NCI-H1436 treated with DMSO at 0.1 percent for 48 hours (cell line): ENCODE measurements at places on chromosomes 1 and 21.

DNA sequence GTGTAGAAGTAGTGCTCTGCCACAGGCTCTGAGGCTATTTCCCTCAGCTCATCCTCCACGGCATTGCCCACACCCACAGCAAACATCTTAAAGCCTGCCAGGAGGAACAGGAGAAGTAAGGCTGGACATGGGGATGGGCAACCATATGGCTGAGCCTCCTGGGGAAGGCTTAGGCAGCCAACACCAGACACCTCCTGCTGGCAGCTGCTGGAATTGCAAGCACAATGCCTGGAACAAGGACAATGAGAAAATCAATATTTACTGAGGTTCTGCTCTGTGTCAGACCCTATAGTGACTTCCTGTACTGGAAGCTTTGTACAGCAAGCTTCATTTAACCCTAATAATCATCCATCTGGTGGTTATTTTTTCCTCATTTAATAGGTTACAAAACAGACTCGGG, 8.2 kb downstream of the MATN1 start:
- no peak for DNase-seq

- no peak for DNase-seq
These were observed 797 bp downstream of the CC2D1B start for GRCh38 chr1:52365071-52365745.

DNA sequence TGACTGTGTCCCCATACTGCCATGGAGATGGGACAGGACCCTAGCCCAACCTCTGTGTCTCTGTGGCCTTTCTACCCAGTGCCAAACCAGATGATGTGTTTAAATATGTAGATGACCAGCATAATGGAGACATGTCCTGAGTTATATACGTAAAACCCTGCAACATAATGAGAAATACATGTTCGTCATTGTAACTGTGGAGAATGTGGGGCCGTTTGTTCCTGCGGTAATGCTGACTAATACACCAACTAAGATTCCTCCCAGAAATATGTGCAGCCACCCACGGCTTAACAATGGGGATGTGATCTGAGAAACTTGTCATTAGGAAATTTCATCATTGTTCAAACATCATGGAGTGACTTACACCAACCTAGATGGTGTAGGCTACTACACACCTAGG, 71.7 kb upstream of the SIM2 start:
- no peak for DNase-seq

GRCh38 chr1:89287181-89288050, 14.8 kb upstream of the GBP5 start:
- DNase-seq, result no peak

GRCh38 chr1:109255678-109256077, 6.3 kb downstream of the CELSR2 start:
- DNase-seq, result no peak

DNA sequence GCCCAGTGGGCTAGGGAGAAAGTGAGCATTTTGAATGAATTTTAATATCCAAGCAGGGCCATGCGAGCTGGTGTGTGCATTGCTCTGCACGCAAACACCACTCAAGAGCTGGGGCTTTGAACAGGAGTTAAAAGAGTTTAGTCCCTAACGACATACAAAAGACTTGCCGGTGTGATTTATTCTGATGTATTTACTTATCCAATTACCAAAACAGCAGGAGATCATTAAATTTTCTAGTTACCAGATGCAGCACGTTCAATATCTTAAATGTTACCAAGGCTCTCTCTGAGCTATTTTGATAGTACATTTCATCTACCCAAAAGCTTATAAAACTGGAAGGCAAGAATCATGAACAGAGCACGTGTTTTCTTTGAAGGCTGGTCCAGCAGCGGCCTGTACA, 30.0 kb upstream of the DMRTA2 start:
- DNase-seq, result peak; percentile 1

GRCh38 chr1:228081578-228082213, 812 bp upstream of the ARF1 start:
- DNase-seq, result no peak

DNA sequence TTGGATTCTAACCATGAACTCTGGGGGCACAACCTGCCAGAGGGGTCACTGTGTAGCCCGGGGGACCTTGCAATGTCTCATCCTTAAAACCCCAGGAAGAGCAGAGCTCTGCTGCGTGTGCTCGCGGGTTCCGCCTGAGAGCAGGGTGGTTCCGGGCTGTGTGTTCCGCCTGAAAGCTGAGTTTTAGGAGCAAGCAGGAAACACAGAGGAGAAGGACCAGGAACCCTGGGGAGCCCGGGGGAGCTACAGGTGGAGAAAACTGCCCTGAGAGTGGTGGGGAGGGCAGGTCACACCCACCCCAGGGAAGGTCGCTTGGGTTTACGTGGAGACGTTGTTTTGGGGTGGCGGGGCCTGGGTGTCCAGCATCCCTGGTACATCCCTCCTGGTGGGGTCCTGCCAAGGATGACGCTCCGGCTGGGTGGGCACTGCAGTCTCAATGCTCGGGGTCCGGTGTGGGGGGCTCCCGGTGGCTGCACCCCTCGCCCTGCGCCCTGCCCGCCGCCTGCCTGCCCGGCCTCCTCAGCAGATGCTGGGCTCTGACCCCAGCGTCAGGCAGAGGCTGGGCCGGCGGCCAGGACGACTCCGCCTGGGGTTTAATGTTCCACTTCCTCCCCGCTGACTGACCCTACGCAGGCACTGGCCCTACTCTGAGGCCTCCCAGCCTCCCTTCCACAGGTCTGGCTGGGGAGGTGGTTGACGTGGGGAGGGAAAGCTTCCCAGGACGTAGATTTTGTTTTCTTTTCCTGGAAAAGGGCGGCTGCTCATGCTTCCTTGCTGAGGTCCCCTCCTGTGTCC, 17.3 kb upstream of the C1orf159 start:
- DNase-seq, result no peak

DNA sequence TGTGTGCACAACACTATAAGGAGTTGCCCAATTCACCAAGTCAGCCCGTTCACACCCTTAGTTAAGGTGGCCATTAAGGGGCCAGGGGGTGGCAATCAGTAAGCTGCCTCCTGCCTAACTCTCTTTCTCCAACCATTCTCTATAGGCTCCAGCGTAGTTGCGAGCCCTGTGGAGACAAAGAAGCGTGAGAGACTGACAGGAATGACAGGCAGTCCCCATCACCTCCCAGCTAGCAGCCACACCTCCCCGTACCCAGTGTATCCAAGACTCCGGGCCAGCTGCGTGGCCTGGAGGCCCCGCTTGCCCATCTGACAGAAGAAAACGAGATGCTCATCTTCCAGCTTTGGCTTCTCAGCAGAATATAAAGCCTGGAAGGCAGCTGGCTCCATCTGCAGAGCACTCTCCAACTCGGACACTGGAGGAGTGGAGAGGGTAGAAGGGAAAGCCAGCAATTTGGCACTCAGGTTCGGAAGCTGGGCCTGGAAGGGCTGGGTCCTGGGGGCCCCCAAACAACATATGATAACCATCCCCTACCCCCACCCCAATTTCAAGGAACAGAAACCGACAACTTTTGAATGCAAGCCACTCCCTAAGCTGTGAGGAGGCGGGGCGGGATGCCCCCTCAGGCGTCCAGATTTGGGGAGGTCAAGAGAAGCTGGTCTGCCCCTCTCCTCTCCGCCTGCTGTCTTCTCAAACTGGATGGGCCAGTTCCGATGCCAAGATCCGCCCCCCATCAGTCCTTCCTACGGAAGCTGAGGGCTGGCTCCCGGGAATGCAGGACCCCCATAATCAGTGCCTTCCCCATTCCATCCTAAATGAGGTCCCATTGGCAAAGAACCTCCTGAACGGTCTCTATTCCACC, 872 bp downstream of the TSTD1 start:
- DNase-seq, result no peak

DNA sequence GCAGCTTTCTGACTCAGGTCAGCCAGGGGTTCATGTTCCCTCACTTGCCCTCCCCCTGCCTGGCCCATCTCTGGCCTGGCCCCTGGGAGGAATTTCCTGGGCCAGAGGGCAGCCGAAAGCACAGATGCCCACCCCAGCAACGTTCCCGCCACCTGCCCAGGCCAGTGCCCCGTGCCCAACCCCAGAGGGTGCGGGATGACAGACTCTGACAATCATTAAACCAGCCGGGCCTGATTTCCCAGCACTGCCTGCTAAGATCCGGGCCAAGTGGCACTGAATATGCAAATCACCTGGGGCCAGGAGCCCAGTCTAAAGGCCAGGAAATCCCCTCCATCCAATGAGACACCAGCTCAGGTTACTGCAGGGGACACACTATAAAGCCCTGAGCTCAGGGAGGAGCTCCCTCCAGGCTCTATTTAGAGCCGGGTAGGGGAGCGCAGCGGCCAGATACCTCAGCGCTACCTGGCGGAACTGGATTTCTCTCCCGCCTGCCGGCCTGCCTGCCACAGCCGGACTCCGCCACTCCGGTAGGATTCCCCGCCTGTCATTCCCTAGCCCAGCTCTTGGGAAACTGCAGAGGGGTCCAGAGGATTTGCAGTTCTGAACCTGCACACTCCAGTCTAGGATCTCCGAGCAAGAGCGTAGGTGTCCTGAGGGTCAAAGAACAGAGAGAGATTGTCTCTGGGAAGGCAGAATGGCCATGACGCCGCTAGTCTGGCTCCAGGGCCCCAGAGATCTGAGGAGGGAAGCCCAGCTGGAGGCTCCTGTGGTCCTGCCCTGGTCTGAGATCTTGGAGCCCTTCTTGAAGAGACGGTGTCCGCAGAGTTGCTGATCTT, at the start of gene ELF3:
Gene ELF3 (plus strand): TSS at position 408 of the 836 bp plus-strand sequence. CDS start 550 bp downstream, outside the sequence.
- peak; percentile 97 for DNase-seq

DNA sequence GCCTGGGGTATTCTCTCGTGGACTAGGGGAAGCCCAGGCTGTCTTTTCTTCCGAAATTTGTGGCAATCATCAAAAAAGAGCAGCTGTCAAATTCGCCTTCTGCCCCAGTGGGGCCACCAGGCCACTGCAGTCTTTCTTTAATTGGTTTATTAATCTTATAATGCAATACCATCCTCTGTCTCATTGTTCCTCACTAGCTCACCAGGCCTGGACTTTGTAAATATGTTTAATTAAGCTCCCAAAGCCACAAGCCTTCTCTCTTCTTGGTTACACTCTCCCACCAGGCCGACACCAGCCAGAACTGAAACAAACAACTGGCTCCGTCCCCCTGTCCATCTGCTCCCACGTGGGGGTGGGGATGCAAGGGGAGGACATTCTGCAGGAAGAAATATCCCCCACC, 22.0 kb upstream of the CAMK1G start:
- no peak for DNase-seq

- DNase-seq, result no peak
These were observed 2.2 kb downstream of the ITSN1 start for GRCh38 chr21:33644383-33645074.

- no peak for DNase-seq
These were observed 28.9 kb downstream of the LEPR start for GRCh38 chr1:65449214-65449823.

- DNase-seq, result no peak
These were observed 28.4 kb upstream of the CEP350 start for GRCh38 chr1:179925922-179926849.

DNA sequence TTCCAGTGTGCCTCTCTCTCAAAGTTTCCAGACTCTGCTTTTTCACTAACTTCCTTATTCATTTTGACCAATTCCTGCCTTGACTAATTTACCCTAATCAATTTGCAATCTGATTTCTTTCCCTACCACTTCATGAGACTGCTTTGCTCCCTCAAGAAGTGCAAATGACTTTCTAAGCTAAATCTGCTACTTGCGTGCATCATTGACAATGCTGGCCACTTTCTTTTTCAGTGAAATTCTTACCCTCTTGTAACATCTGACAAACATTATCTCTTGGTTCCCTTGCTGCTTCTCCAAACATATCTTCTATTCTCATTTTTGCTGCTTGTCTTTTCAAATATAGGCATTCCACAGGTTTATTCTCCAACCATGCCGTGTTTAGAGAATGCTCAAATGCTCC, 659.9 kb downstream of the USP25 start:
- no peak for DNase-seq

- no peak for DNase-seq
These were observed 7.4 kb downstream of the PTPRF start for GRCh38 chr1:43538143-43538487.

GRCh38 chr1:1206376-1206965, at the start of gene TNFRSF18:
TNFRSF18 (minus strand) TSS chr1:1206592; CDS start chr1:1206571, 21 bp downstream.
- no peak for DNase-seq

GRCh38 chr1:212959266-212960220, 9.2 kb downstream of the VASH2 start:
- DNase-seq, result no peak

DNA sequence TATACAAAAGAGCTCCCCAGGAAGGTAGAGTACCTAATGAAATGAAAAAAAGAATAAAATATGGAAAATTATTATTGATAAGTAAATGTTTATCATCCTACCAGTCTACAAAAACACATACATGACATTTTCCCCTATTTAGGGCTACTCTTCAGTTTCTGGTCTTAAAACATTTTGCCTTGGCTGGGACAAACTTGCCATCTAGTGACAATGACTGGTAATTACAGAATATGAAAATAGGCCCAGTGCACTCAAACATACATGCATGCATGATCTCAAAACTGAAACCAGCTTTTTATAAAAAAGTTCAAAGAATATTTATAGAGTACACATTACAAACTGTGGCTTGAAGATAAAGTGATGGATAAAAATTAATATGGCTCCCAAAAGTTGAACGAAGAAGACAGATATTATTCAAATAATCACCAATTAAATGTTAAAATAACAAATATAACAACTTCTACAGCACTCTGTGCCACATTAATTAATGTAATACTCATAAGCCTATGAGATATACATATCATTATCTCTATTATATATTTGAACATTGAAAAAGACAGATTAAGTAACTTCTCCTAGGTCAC, 10.5 kb upstream of the RNPC3 start:
- no peak for DNase-seq

- no peak for DNase-seq
These were observed 236.9 kb upstream of the VAMP3 start for GRCh38 chr1:7534061-7534825.

DNA sequence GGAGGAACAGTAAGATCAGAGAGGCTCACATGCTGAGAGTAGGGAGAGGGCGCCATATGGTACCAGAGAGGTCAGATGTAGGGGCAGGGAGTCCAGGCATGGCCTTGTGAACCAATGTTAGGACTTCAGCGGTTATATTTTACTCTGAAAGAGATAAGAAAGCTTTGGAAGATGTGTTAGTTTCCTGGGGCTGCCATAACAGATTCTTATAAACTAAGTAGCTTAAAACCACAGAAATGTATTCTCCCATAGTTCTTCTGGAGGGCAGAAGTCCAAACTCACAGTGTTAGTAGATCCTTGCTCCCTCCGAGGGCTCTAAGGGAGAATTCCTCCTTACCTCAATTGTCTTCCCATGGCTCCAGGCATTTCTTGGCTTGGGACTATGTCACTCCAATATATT, 502.5 kb upstream of the ADGRL2 start:
- DNase-seq, result no peak

DNA sequence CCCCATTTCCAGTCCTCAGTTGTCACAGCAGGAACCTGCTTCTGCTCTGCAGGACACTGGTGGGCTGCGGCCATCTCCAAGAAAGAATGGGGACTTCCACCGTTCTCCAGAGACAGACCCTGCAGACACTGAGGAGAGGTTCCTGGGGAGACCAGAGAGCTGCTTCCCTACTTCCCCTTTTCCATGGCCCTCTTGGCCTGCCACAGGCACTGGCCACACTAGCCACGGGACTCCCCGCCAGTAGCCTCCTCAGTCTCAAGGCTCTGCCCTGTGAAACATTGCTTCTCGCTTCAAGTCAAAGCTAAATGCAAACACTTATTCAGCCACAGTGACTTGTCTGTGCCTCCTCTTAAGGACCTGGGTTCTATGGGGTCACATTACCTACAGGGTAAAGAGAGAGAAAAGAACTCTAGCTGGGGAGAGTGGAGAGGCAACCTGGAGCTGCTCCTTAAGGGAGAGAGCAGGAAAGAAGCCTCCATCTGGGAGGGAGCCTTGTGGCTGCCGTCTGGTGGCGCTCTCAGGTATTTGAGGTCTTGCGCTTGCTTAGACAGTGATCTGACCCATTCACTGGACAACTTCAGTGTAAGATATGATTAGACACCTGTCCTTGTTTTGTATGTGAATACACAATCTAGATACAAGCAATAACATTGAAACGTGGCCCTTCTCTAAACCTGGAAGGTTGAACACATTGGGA, 5.4 kb upstream of the SLAMF8 start:
- peak; percentile 55 for DNase-seq
